ENCODE measurements at places on chromosomes 4 and X. TPM values are rescaled to one million over a fixed set of nuclear protein-coding genes. Genes with fewer than 3 reads are reported as not detected.

The ACE2 gene
- not detected for total RNA-seq

The LDB2 gene
- not detected for total RNA-seq

The GPC3 gene
- total RNA-seq, result 1.4 TPM

The LINC00632 gene
- total RNA-seq, result 0.07 TPM

The FAM9B gene
- not detected for total RNA-seq

The CT45A5 gene
- total RNA-seq, result 0.29 TPM

The SCML2 gene
- 5.3 TPM for total RNA-seq

The MAGEA12 gene
- not detected for total RNA-seq

The STATH gene
- not detected for total RNA-seq

The KLF8 gene
- total RNA-seq, result 7.9 TPM

The PLAC8 gene
- total RNA-seq, result 169 TPM

The SPATA18 gene
- total RNA-seq, result 0.30 TPM

The F8A2 gene
- total RNA-seq, result not detected

The PORCN gene
- total RNA-seq, result 10.7 TPM

The TBX22 gene
- not detected for total RNA-seq

The PABPC1L2B gene
- not detected for total RNA-seq

The MID1 gene
- total RNA-seq, result 2.7 TPM

The SPACA5 gene
- not detected for total RNA-seq

The H2BW2 gene
- total RNA-seq, result not detected

The GCNA gene
- total RNA-seq, result 6.0 TPM

The PAK3 gene
- total RNA-seq, result 0.27 TPM

The NAP1L3 gene
- total RNA-seq, result 2.1 TPM

The ODAPH gene
- not detected for total RNA-seq

The BEND2 gene
- not detected for total RNA-seq

The PDGFRA gene
- total RNA-seq, result 0.41 TPM

The ERAS gene
- total RNA-seq, result 0.23 TPM

The PAGE1 gene
- not detected for total RNA-seq

The EMCN gene
- not detected for total RNA-seq
